ENCODE measurements at places on chromosomes 6 and 20.

DNA sequence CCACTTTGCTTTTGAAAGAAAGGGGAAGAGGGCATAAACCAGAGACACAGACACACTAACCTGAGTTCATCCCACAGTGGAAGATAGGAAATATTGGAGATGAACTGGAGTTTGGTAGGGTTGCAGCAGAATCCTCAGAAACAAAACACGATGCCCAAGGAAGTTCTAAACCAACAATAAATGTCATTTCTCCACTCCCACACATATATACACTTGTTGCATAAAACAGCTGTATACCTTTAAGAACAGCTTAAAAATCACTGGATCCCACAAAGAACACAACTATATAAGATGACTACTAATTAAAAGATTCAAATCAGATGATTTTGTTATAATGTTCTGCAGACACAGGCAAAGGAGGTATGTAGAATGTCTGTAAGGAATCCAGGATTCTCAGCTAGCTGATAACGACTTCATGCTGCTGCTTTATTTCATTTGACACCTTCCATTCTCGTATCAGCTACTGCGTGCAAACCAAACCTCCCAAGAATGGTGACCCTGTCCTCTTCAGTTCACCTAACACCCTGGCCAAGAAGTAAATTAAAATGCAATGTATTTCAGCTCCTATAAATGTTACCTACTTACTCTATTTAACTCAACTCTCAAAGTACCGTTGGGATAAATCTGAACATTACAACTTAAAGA is 14.3 kb downstream of the KIF13A start:
- no peak for DNase-seq

DNA sequence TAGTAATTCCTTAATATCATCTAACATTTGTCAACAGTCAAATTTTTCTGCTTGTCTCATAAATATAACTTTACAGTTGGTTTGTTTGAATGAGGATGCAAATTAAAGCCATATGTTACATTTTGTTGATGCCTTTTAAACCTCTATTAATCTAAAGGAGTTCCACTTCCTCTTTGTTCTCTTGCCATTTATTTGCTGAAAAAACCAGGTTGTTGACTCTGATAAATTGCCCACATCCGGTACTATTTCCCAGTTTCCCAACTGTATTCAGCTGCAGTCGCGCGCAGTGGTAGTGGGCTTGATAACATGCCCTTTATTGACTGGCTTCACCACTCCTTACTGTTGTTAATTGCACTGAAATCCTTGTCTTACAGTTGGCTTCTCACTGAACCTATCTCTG is 32.8 kb upstream of the SIRPB2 start:
- DNase-seq, result peak; percentile 27

DNA sequence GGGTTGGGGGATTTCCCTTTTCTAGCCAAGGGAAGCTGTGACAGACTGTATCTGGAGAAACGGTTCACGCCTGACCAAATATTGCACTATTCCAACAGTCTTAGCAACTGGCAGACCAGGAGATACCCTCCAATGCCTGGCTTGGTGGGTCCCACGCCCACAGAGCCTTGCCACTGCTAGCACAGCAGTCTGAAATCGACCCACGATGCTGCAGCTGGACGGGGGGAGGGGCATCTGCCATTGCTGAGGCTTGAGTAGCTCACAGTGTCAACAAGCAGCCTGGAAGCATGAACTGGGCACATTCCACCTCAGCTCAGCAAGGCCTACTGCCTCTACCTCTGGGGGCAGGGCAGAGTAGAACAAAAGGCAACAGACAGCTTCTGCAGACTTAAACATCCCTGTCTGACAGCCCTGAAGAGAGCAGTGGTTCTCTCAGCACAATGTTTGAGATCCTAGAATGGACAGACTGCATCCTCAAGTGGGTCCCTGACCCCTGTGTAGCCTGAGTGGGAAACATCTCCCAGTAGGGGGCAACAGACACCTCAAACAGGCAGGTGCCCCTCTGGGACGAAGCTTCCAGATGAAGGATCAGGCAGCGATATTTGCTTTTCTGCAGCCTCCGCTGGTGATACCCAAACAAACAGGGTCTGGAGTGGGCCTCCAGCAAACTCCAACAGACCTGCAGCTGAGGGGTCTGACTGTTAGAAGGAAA is 89.9 kb upstream of the ECI2 start:
- peak; percentile 7 for DNase-seq

DNA sequence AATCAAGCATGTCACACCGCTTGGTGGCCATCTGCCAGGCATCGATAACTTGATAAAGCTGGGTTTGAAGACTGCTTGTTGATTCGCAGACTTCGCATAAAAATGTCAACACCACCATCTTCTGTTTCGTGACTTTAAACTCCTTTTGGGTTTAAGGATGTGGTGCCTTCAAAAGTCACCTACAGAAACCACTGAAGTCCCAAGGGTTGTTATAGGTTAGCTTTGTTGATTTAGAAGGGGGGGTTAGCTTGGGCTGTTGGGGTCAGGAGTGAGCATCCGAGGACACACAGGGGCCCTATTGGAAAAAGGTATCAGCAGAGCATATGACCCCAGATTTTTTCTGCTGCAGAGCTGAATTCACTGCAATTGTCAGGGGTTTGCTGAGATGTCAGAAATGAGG is 76.7 kb upstream of the SSTR4 start:
- DNase-seq, result no peak

DNA sequence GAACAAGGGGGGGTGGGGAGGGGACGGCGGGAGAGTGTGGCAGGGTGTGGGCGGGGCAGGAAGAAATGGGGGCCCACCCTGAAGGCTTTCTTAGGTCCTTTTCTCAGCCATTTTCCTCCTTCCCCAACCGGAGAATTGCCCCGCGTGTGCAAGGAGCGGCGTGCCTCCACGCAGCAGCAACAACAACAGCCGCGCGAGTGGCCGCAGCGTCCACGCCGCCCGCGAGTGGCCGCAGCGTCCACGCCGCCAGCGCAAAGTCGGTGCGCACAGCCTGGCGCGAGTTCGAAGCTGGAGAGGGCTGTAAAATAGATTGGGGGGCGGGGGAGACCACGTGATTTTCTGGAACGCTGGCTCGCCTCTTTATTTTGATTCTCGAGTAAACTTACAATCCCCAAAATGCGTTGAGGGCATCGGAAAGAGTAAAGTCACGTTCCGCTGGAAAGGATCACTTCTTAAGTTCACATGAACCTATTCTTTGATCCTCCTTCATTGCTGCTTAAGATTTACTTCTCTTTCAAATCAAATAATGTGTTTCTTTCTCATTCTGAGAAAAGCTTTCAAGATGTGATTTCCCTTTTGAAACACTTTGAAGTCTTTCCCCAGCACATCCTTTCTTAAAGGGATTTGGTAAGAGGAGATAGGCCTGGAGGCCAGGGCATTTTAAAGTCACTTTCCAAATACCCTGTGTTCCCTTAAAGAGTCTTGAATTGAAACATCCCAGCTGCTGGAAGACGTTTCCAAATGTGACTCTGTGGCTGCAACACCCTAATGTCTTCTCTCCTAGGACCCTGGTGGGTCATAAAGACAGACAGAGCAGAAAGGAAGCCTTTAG is 66.7 kb upstream of the ZNF217 start:
- DNase-seq, result no peak

DNA sequence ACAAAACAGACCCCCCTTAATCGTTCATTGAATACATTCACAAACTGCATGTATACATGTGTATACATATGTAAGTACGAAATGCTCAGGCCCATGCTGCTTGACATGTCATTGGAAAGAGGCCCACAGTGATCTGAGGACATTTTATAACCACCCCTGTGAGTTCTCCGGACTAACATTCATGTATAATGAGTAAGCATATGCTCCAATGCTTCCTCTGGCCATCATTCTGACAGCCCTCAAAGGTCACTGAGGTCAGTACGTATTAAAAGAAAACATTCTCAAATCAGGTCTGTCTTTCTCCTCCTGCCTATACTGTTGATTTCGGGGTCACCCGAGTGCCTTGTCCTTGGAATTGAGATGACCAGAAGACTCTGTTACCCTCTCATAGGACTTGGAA is 54.9 kb downstream of the TENT5A start:
- DNase-seq, result no peak

DNA sequence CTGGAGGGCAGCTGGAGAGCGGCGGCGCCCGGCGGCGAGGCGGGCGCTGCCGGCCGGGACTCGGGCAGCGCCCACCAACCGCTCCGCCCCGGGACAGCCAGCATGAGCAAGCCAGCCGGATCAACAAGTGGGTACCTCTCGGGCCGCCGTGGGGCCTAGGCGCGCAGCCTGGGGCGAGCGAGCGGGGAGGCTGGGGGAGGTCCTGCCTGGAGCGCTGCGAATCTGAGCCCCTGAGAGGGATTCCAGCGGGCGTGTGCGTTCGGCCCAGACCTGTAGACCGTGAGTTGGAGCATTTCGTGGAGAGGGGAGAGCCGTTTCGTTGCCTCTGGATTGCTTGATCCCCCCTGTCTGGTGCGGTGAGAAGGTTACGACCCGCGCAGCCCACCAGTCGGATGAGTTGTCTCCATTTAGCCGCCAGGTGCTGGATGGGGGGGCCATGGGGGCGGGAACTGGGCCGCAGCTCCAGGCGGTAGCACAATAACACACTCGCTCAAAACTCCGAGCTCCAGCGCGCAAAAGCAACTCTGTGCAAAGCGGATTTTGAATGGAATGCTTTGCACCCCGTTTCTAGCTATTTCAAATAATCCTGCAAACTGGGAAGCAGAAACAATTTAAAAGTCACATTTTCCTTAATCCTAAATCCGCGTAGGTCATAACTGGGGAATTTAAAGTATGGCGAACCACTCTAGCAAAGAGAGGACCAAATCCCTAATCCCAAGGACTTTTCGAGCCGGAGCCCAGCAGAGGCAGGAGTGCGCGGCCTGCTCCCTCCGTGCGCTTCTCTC is 1.0 kb downstream of the NR2E1 start:
- no peak for DNase-seq

DNA sequence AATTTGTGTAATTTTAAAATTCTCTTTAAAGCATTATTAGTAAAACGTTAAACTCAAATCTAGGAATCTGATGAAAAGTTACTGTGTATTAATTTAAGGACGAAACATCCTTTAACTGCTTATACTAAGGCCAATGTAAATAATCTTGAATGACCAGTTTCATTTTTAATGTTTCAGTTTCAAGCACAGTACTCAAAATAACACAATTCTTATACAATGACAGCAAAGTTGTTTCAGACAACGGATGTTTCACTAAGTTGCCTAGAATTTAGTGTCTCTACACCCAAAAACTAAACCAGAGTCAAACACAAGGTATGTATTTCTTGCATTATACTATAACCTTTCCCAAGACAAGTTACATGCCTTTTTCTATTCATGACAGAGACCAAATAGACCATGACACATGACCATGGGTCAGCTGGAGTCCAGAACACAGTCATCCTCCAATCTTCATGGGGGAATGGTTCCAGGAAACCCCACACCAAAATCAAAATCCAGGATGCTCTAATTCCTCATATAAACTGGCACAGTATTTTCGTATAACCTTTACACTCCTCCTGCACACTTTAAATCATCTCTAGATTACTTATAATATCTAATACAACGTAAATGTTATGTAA is 7.7 kb downstream of the PHIP start:
- no peak for DNase-seq

DNA sequence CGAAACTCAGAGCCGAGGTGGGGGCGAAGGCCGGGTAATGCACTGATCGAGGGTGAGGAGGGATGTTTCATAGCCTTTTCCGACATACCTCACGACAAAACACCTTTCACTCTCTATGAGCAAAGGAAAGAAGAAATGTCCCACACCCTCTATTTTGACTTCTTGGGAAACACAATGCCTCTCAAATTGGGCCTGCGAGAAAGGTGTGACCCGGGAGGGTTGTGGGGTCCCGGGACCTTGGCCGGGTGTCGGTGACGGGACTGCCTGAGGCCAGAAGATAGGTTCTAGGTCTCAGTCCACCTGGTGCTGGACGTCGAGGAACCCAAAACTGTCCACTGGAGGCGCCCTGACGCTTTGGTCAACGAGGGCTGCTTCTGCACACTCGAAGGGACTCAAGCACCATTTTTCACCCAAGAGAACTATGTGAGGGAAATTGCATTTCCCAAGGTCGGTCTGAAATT is 41.1 kb upstream of the OSTM1 start:
- peak; percentile 33 for DNase-seq

DNA sequence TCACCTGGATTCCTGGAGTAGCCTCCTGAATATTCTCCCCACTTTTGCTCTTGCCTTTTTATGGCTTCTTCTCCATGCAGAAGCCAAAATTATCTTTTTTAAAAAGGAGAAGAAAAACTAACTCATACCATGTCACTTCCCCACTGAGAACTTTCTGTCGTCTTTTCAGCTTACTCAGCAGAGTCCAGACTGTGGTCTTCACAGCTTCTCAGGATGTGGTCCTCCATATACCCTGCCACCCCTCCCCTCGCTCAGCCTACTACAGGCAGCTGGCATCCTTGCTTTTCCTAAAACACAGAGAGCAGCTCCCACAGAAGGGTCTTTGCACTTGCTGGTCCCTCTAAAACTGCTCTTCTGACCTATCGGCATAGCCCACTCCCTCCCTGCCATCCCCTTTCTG is 89.4 kb upstream of the ISM1 start:
- no peak for DNase-seq

- no peak for DNase-seq
Measured at GRCh38 chr6:5639193-5639592, 367.5 kb downstream of the NRN1 start.

GRCh38 chr20:34058831-34059230 is 53.2 kb downstream of the EIF2S2 start:
- DNase-seq, result no peak

DNA sequence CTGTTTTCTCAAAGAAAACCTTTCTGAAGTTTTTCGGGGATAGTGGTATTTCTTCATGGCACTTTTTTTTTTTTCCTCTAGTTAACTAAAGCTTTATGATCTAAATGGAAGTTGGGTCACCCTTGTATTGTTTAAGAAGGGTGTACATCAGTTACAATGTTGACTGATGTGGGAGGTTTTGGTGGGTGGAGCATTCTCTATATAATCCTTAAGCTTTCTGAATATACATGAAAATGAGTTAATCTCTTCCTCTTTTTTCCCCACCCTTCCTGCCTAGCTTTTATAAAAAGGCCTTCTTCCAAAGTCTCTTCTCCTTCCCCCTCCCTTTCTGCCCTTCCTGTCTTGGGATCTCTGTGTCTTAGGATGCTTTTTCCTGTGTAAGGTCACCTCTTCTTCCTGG is 47.2 kb downstream of the DHX35 start:
- DNase-seq, result no peak

- no peak for DNase-seq
Measured at GRCh38 chr20:2152317-2152716, 50.7 kb downstream of the STK35 start.

DNA sequence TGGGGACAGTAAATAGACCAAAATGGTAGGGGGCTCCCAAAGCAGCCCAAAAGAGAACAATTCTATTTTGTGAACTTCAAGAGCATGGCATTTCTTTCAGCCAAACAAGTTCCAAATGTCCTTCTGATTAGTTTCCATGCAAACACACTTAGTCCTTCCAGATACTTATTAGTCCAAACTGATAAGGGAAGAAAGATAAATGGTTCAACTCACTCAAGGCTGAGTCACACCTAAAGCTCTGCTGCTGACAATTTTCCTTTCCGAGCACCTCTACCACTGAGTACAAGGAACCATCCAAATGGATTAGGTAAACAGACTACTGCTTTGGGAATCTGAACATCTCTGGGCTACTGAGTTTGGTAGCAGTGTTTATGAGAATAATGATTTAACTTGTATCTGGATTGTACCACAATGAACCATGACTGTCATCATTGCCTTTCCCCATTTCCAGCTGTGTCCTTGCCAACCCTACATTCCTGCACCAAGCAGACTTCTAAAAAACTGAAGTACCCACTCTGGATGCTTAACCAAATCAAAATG is 71.2 kb downstream of the TNFRSF21 start:
- no peak for DNase-seq

GRCh38 chr20:47825011-47825762 is 39.9 kb upstream of the SULF2 start:
- no peak for DNase-seq

Measured in inflammatory macrophage treated with lipopolysaccharide for 1 hour (primary cell).